ENCODE measurements at places on chromosomes 11 and 22.

- no peak for DNase-seq
Measured at GRCh38 chr22:36823186-36823839, 6.5 kb upstream of the PVALB start.

DNA sequence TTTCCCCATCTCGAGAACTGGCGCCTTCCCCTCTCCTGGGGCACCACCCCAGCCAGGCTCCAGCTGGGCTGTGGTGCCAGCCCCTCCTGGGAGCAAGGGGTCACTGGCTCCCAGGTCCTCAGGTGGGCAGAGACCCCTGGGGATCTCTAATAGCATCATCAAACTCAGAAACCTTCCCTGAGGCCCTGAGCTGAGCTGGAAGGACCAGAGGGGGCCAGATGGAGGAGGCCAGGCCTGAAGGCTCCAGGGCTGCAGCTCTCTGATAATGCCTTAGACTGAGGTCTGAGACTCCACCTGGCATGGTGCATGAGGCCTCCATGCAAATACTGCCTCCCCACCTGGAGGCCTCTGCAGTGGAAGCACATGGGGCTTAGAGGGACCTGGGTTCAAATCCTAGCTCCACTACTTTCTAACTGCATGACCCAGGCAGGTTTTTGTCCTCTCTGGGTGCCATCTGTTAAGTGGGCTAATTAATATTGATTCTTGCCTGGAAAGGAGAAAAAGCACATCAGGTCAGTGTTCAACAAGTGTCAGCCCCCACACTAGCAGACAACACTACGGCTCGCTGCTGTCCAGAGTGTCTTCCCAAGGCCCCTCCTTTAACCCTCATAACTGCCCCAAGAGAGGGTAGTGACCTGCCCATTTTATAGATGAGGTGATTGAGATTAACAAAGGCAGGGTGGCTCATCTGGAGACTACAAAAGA, 1.5 kb downstream of the MAPK8IP1 start:
- no peak for DNase-seq

DNA sequence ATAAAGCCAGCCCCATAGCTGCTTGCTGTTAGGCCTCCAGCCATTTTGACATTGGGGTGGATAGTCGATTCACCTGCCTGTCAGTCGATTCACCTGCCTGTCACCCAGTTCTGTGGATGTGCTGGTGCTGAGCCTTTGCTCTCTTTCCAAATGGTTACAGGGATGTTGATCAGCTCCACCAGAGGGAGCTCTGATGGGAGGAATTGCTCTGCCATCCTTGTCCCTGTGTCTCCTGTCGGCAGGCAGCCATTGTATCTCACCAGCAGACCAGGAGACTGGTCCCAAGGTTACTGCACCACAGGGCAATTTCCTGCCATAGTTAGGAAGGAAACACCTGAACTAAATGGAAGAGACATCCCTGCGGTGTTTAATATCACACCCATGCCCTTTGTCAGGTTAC, 6.1 kb downstream of the MPEG1 start:
- DNase-seq, result peak; percentile 72

GRCh38 chr11:117546431-117547194, 219.0 kb downstream of the CEP164 start:
- no peak for DNase-seq

DNA sequence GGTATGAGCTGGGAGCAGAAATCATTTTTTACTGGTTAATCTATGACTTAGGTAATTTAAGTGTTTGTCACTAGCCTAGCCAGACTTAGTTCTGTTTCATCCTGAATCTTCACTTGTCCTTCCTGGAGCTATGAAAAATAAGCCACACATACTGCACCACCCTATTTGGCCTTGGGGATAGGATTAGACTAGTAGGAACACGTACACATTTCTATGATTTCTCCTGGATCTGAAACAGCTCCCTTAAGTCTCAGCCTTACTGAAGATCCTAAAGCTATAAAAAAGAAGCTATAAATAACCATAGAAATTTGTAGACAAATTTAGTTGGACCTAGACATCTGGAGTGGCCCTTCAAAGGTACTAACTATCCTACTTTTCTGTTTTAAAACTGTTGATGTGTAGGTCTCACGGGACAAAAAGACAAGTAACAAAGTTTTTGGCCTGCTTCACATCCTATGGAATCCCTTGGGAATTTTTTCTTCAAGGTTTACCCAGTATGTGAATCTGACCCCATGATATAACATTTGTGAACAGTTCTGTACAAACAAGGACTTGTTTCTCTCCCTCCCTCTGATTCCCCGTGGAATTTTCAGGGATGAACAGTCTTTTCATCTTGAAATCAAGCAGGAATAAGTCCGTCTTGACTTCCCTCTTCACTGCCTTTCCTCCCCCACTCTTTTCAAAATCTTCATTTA, 275.0 kb downstream of the FAM76B start:
- peak; percentile 95 for DNase-seq

GRCh38 chr11:16179676-16180075, 176.7 kb downstream of the SOX6 start:
- DNase-seq, result no peak

DNA sequence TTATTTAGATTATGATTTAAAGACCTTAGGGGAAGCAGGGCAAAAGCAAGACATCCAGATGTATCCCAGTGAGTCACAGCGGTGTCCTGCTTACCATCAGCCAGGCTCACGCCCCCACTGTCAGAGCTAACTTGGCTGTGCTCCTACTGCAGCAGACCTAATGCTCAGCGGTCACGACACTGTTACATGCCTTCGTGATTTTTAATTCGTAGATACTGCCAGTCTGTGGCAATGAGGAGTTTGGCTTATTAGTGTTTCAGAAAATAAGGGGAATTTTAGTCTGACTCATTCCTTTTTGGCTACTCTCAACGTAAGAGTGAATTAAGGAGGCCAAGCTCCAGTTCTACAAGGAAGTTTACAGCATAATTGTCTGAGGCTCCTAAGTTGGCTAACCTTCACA, 22.7 kb downstream of the EFCAB6 start:
- no peak for DNase-seq

DNA sequence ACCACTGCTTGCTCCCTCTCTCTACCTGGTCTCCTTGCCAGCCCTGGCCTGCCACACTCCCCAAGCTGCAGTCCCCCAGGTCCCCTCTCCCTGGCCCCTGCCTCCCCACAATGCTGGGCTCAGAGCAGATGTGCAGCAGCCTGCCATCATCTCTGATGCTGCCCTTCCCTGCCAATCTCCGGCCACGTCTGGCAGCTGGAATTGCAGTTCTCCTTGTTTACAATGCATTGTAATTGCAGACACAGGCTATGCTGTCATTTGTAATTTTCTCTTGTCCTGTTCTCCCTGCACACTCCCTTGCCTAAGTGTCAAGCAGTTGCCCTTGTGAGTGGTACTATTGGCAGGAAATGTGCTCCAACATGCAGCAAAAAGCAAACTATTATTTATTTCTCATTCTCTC, 222.3 kb downstream of the NTM start:
- no peak for DNase-seq

DNA sequence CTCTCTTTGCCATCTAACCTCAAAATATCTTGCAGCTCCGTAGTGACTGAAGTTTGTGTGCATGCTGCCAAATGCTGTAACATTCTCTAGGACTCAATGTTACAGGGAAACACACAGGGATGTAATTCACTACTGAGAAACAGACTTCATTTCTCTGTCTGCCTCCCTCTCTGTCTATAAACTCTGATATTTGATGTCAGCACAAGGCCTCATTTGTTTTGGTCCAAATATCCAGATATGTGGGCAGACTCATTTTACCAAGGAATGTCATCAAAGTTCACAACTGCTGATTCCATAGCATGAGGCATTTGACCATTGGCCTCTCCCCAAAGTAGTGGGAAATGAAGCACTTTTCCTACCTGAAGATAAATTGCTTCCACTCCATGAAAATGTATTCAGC, 2.5 kb upstream of the PRRG4 start:
- peak; percentile 65 for DNase-seq

- DNase-seq, result no peak
Measured at GRCh38 chr22:50610581-50610980, 10.0 kb downstream of the MAPK8IP2 start.

DNA sequence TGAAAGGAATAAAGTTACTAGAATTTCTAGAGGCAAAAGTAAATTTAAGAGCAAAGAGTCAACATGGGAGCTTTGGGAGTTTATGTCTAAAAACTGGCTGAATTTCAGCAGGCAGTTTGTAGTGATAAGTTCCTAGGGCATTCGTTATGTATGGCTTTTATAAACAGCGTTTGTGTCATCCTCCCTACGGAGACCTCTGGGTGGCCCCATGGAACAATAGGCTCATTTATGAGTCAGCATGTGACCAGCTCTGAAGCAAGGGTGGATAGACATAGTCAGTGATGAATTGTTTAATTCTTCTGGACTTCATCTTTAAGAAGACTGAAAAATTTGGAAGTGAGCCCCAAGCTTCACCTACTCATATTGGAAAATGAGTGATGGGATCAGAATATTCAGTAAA, 37.1 kb downstream of the SVIP start:
- peak; percentile 97 for DNase-seq

- peak; percentile 37 for DNase-seq
Measured at GRCh38 chr11:61514050-61514917, 5.7 kb downstream of the LRRC10B start.

- DNase-seq, result no peak
Measured at GRCh38 chr11:57713835-57714234, 1.4 kb downstream of the TMX2 start.

- no peak for DNase-seq
Measured at GRCh38 chr11:66467034-66467659, 442 bp downstream of the PELI3 start.
